Naive thymus-derived CD8-positive, alpha-beta T cell (primary cell): ENCODE measurements at places on chromosomes 2 and 18.

DNA sequence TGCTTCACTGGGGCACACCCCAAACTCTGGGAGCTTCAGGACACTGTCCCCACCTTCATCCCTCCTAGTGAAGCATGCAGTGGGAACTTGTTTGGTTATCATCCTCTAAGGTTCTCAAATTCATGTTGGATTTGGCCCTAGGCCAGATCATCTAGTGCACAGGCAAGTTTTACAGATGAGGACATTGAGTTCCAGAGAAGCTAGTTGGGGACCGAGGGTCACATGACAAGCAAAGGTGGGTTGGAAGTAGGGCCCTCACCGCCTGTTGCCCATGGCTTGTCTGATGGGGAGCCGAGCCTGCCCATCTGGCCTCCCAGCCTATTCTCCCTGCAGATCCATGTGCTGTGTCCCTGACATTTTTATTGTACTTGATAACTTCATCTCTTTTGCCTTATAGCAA is 2.8 kb downstream of the PRKCE start:
- no peak for DNase-seq

GRCh38 chr2:158477202-158477601 is 20.4 kb downstream of the PKP4 start:
- no peak for DNase-seq

GRCh38 chr18:13868501-13869271 is 44.7 kb downstream of the MC5R start:
- DNase-seq = no peak

DNA sequence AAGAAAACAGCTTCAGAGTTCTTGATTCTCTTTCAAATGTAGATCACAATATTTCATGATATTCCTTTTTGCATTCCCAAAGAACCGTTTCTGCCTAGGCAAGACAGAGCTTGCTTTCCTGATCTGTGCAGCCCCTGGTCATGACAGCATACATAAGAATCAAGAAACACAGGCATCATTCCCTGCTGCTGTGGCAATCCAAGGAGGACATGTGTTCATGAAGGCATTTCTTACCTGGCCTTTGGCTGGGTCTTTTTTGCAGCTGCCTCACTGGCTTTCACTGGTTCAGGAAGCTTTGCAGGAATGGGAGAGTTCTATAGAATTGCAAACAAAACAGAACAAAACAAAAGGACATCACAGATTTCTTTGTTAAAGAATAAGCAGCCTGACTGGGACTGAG is 87.6 kb upstream of the NFU1 start:
- no peak for DNase-seq

GRCh38 chr2:97714084-97714949 is 941 bp downstream of the ZAP70 start:
- no peak for DNase-seq

GRCh38 chr2:25885933-25886332 is 7.6 kb upstream of the ASXL2 start:
- DNase-seq = no peak

DNA sequence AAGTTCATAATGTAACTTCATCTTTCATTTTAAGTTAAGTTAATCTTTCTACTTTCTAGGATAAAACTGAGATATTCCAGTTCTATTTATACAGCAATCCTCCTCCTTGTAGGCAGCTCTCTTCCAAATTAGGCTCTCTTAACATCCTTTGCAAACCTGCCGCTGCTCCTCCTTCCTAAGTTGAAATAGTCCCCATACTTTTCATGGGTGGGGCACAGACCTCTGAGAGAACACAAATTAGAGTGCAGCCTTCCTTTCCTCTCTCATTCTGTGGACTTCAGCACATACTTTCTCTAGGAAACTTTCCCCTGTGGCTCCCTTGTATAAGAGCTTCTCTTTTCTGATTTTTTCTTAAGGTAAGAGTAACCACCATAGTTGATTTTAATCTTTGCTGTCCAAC is 28.3 kb downstream of the TWSG1 start:
- DNase-seq = no peak

- no peak for DNase-seq
Measured at GRCh38 chr2:172836347-172836821, 100.7 kb downstream of the RAPGEF4 start.

GRCh38 chr2:236629961-236630872 is 60.6 kb downstream of the ACKR3 start:
- DNase-seq = no peak

- DNase-seq = no peak
Measured at GRCh38 chr2:82307511-82307910, 2003.0 kb upstream of the LRRTM1 start.

- DNase-seq = no peak
Measured at GRCh38 chr2:37920570-37920969, 4.5 kb upstream of the RMDN2 start.

DNA sequence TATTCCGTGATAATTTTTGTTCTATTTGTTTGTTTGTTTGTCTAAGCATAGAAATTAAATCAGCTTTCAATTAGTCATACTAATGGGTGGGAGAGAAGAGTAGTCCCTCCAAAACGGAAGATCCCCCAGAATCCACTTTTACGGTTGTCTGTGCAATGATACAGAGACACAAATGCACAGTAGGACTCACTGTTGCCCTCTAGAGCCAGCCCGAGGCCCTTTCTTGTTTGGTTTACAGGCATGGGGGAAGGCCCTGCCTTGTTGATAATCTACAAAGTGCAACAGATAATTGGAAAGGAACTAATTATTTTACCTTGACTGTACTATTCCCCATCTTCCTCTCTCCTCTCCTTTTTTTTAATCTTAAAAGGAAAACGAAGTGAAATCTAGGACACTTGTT is 121.1 kb downstream of the ACOXL start:
- peak; percentile 73 for DNase-seq

GRCh38 chr2:64837116-64837731 is 152.0 kb upstream of the SLC1A4 start:
- no peak for DNase-seq

GRCh38 chr18:70688286-70688685 is 399.4 kb downstream of the SOCS6 start:
- DNase-seq = no peak

GRCh38 chr2:28658369-28658768 is 93.3 kb upstream of the PPP1CB start:
- no peak for DNase-seq

GRCh38 chr2:153875801-153876466 is 4.2 kb downstream of the GALNT13 start:
- no peak for DNase-seq

- DNase-seq = no peak
Measured at GRCh38 chr2:147554521-147555107, 290.2 kb upstream of the ACVR2A start.

DNA sequence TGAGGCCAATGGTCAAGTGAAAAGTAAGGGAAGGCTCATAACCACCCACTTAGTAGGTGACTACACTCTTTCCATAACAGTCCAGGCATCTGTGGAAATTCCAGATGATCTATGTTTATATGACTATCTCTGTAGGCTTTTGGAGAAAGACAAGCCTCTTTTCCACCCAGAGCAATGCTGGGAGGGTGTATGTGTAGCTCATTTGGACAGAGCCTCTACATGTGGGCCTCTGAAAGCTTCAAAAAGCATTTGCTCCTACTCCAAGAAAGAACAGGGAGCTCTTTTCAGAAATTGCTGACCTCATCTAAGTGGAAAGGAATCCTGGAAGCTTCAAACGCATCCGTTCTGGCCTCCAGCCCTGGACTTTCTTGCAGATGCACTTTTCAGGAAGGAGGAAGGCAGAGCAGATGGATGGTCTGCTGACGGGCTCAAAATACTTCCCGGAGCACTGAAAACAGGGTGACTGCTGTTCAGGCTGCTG is 308.7 kb downstream of the LRATD1 start:
- DNase-seq = no peak

GRCh38 chr2:219430633-219431615 is 3.7 kb upstream of the SPEG start:
- DNase-seq = no peak

DNA sequence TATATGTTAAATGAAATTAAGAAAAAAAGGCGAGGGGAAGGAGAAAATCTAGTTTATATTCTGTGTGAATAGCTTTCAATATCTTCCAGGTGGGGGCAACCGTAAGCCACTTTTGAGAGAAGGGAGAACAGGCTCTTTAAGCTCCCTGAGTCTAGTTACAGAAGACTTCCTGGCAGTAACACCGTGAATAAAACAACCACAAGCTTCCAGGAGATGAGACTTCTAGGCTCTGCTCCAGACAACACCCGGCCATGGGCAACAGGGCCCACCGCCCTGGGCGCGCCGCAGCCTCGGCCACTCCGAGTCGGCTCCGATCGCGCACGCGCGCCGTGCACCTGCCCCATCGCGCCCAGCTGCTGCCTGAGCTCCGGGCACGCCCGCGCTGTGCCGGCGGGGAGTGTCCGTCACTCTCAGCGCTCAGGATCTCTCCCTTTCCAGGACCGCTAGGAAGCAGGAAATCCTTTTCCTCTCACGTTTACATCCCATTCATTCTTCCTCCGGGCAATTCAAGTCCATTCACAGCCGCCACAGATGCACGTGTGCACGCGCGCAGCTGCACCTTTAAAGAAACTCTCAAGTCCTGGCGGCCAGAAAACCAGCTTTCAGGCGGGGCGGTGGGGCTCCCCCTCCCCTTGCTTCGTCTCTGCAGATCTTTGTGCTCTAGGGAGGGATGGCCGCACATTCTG is 19.4 kb upstream of the PAX3 start:
- no peak for DNase-seq

DNA sequence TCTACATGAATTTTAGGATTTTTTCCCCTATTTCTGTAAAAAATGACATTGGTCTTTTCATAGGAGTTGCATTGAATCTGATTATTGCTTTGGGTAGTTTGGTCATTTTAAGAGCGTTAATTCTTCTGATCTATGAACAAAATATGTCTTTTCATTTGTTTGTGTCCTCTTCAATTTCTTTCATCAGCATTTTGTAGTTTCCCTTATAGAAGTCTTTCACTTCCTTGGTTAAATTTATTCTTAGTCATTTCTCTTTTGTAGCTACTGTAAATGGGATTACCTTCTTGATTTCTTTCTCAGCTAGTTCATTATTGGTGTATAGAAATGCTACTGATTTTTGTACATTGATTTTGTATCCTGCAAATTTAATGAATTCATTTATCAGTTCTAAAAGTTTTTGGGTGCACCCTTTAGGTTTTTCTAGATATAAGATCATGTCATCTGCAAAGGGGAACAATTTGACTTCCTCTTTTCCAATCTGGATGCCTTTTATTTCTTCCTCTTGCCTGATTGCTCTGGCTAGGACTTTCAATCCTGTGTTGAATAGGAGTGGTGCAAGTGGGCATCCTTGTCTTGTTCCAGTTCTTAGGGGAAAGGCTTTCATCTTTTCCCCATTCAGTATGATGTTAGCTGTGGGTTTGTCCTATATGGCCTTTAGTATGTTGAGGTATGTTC is 36.6 kb upstream of the AAK1 start:
- no peak for DNase-seq

- no peak for DNase-seq
Measured at GRCh38 chr18:8142932-8143331, 466.3 kb upstream of the RAB12 start.

- no peak for DNase-seq
Measured at GRCh38 chr2:121796239-121796638, 40.8 kb downstream of the TSN start.

DNA sequence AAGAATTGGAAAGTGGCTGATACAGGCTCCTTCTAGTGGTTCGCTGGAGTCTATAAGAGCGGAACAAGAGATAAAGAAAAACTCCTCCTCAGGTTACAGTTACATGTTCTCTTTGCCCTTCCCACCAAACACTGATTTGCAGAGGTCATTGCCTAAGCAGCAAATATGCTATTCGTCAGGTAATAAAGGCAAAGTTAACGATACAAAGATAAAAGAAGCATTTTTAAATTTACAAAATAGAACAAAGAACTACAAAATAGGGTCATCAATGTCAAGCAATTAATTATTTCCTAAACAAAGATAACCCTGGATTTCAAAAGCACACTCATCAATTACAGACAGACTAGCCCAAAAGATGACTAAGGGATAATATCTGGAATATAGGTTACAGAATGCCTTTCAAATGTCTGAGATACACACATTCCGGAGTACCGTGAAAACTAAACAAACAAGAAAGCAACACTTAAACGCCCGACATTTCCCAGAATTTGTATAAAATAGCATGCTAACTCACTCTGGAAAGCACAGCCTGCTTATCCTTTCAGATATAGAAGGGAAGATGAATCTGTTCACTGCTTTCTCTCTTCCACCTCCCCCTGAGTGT is 186.4 kb downstream of the MREG start:
- DNase-seq = no peak

- no peak for DNase-seq
Measured at GRCh38 chr2:71617266-71617665, 163.9 kb downstream of the DYSF start.
